ENCODE measurements at places on chromosomes 13 and 19.

GRCh38 chr13:28705461-28706083 is 13.2 kb downstream of the SLC46A3 start:
- no peak for DNase-seq

GRCh38 chr13:110448677-110449076 is 112.8 kb downstream of the RAB20 start:
- DNase-seq = no peak

GRCh38 chr13:111114362-111115060 is 599 bp upstream of the ARHGEF7 start:
- peak; percentile 66 for DNase-seq

DNA sequence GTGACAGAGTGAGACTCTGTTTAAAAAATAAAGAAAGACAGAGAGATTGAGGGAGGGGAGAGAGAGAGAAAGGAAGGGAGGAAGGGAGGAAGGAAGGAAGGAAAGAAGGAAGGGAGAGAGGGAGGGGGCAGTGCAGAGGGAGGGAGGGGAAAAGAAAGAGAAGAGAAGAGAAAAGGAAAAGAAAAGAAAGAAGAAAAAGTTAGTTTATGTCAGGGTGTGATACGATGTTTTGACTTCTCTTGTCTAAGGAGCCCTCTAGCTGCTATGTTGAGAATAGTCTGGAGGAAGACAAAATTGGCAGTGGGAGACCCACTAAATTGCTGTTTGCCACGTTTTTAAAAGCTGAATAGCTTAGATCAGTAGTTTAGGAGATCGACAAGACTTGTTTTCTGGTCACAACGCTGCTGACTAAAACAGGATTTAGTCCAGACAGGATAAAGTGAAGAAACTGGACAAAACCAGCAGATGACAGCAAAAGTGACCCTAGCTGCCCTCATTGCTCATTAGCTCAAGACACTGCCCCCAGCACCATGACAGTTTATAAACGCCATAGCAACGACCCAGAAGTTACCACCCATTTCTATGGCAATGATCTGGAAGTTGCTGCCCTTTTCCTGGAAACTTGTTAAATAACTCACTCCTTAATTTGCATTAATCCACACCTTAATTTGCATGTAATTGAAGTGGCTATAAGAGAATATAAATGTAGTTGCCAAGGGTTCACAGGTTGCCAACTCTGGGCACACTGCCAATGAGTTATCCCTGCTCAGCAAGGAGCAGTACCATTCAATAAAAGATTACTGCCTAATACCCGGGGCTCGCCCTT is 11.1 kb downstream of the TEX101 start:
- no peak for DNase-seq

GRCh38 chr13:46521921-46522747 is 30.8 kb upstream of the LRCH1 start:
- no peak for DNase-seq

DNA sequence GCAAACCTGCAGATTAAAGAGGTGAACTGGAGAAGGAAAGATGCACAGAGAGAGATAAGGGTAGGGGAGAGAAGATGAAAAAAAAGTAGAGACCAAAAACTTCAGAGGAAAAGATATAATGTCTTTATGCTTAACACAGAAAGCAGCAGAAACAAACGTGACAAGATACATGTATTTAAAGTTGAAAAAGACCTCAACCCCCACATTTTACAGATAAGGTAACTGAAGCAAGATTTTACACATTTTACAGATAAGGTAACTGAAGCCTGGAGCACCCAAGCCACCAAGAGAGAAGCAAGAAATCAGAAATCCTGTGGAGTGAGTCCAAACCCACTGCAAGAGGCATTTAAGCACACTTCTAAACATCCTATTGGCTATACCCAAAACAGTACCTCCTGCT is 185.3 kb downstream of the TBC1D4 start:
- no peak for DNase-seq

DNA sequence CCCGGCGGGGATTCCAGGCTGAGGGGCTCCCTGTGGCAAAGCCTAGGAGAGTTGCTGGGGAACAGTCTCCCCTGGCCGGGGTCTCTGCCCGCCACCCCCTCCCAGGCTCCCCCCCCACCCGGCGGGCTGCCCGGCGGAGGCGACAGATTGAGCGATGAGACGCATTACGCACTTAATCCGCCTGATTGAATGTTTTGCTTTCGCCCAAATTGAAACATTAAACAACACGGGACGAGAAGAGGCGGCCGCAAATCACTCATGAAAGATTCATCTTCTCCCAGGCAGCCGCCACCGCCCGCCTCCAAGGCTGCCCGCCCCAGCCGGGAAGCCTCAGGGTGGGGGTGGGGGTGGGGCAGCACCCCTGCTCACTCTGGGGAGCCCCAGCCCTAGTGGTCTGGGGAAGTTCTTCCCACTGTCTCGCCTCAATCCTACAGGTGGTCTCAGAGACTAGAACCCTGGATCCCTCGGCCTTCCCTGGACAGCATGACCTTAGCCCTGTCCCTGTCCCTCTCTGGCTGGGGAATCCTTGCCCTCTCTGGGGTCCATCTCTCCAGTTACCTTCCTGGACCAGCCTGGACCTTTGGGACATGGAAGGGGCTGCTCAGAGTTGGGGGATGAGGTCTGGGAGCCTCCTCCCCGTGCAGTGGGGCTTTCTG is 7.6 kb upstream of the ERFL start:
- DNase-seq = no peak

DNA sequence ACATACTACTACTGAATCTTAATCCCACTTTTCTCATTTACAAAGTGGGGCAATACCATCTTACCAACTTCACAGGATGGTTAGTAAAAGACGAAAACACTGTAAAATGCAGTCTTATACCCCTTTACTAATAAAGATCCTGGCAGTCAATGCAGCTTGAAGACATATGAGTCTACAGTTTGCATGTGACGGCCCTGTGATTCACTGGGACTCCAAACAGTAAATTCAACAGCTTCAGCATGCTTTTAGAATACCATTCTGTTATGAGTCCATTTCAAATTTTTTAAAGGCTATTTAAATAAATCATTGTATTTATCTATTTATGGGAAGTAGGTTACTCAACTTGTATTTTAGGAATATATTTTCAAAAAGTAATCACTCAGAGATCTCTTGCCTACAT is 629.1 kb downstream of the LIG4 start:
- no peak for DNase-seq
